Mucosa of gallbladder (tissue), 1 donor: ENCODE measurements at places on chromosomes 5 and 9. TPM values are rescaled to one million over a fixed set of nuclear protein-coding genes. Genes with fewer than 3 reads are reported as not detected.
A peak's percentile ranks its signal among the peaks of the same experiment; 100 is the strongest.

DNA sequence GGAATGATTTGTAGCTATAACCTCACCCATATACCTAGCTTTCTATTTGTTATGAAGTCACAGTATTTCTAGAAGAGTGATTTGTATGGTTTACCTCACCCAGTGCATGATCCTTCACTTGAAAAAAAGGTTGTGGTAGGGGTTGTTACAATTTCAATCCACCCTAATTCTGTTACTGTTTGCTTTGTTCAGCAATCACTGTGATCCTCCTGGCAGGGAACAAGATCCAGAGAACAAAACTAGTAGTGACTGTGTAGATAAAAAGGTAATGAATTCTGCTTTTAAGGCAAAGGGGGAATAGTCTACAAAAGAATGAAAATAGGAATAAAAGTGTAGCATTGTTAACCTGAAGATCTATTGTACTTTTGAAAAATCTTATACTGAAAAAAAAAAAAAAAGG is 191.3 kb upstream of the SH3GL2 start:
- DNase-seq, result no peak

- DNase-seq, result no peak
These were observed 2.3 kb upstream of the PTPDC1 start for GRCh38 chr9:94081864-94082463.

DNA sequence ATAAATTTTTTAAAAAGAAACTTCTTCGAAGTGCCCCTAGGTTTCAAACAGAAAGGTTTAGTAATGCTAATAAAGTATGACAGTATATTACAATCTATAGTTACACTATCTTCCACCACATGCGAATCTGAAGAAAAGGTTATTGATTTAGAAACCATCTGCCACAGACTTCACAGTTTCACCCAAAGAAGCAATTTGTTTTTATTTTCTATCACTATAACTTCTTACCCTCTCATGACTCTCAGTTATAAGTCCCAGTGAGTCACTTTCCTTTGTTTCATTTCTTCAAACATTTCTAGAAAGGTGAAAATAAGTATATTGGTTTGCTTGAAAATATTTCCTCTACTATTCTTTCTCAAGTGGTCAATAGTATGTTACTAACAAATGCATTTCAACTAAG is 93.6 kb downstream of the MCTP1 start:
- no peak for DNase-seq

DNA sequence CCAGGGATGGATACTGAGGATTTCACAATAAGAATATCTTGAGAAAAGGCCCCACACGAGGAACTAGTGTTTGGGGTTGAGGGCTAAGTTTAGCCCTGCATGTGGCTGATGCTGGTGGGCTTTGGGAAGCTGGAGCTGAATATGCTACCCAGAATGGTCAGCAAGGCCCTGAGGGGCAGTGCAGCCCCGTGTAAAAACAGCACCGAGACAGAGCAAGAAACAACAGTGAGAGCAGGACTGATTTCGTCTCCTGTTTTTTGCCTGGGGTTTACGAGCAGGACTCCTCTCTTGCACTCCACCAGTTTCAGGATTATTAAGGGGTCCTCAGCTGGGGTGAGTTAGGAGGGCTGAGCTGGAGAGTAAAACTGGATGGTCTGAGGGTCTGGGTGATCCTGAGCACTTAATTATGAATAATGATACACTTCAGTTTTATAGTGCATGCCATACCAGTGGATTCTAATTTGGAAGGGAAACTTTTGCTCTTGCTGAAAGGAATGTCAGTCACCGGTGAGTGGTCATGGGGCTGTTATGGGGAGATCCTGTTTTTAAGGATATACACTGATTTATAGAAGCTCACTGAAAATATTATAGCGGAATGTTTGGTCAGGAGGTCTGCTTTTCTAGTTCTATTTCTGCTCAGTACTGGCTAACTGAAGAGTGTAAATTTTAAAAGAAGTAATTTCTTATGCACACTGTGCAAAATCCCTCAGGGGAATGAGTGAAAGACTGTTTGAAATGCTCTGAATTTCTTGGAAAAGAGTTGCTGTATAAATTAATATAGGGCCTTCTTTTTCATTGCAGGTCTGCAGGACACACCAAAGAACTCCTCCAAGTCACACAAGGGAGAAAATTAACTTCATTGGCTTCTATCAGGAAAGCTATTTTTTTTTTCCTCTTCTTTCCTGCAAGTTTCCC is 42.7 kb upstream of the NFIB start:
- DNase-seq, result no peak

- peak; percentile 11 for DNase-seq
These were observed 170.0 kb downstream of the NTRK2 start for GRCh38 chr9:84839541-84839940.

- no peak for DNase-seq
These were observed 152.2 kb downstream of the CAVIN4 start for GRCh38 chr9:100730086-100730485.

DNA sequence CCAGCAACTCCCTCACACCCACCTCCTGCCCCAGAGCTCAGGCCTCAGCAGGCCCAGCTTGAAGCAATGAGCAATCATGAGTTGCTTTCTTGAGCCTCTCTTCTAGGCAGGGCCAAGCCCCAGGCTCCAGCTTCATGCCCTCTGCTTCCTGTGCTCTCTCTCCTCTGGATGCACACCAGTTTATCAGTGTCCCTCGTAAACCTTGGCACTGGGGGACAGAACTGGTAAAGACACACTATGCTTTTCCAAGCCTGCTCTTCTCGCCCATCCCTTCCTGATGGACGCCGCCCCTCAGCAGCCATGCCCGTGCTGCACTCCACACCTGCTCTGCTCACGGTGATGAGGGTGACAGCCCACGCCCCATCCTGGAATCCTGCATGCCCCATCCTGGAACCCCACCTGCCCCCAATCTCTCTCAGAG is 49.4 kb upstream of the ORM1 start:
- no peak for DNase-seq

DNA sequence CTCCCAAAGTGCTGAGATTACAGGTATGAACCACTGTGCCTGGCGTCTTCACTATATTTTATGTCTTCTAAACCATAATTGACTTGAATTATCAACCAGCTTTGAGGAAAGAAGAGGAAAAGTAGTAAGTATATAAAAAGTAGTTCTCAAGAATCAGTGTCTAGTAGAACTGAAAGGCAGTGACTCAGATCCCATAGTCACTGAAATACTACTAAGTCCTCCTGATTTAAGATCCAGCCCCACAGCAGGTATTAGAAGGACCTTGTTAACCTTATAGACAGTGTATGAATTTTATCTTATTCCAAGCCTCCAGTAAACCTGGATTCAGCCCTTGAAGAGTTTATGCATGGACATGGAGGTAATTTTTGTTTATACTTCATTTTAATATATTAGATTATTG is 31.5 kb downstream of the LNPEP start:
- no peak for DNase-seq

- DNase-seq, result no peak
These were observed 32.8 kb upstream of the UBAC1 start for GRCh38 chr9:135993765-135994500.

DNA sequence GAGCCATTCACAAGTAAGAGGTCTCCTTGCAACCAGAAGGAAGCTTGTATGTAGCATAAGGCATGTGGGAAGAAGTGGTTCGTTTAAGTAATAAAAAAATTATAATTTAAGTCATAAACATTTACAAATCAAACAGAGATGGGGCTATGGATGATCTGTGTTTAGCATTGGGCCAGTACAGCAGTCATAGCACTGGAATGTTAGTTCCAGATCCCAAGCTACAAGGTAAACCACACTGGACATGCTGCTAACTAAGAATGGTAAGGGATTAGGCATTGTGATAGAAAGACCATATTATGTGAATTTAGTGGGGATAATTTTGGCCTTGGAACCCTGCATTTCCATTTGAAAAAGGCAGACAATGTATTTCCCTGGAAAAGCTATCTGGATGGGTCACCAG is 170.4 kb upstream of the KCNN2 start:
- DNase-seq, result no peak

DNA sequence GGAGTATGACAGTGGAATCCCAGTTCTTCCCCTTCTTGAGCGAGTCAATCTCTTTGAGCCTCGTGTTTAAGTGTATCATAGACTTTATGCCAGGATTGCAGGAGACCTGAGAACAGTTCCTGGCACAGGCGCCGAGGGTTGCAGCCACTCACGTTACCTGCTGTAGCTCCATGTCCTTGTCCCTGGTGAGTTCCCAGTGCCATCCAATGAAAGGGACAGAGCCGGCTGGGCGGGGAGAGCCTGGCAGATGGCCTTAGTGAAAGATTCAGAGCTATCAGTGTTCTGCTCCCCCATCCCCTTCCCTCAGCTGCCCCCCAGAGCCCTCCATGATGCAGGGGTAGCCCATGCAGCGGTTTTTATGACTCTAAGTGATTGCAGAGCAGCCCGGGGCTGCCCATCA is 554.0 kb downstream of the BNC2 start:
- no peak for DNase-seq

DNA sequence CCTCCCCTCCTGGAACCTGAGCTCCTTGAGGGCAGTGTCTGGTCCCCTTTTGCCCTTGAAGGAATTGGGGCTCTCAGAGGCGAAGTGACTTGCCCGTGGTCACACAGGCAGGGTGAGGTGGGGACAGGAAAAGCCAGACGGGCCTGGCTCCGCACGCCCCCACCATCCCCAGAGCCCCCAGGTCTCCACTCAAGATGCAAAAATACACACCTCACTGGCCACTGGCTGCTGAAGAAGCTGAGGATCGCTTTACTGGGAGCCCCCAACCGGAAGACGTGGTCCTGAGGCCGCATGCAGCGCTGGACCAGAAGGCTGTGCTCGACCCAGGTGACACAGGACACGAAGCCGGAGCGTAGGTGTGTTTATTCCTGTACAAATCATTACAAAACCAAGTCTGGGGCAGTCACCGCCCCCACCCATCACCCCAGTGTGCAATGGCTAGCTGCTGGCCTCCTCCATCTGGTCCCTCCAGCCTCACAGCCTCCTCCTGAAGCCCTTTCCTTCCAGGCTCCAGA is 7.6 kb upstream of the AK1 start:
- no peak for DNase-seq

DNA sequence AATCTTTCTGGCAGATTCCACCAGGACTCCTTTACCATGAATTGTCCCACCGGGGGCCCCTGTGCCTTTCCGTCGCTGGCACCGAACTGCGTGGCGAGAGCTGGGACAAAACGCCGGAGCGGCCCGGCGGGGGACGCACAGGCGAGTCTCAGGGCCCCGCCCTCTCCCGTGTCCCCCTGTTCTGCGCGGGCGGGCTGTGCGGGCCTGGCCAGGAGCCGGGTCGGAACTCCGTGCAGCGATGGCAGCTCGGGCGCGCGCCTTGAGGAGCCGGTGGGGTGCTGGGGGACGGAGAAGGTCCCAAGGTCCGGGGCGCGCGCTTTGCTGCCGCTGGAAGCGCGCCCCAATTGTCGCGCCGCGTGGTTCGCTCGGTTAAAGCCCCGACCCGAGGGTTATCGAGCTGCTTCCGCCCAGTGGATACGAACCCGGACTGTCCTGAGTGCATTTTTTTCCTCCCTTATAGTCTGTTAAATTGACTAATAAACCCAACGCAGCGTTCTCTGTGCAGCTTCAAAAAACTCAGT is 125.3 kb downstream of the TMEM174 start:
- no peak for DNase-seq

- DNase-seq, result no peak
These were observed 123.6 kb downstream of the SAXO1 start for GRCh38 chr9:18909140-18910018.

- DNase-seq, result no peak
These were observed 10.7 kb upstream of the COL5A1 start for GRCh38 chr9:134630861-134631260.

DNA sequence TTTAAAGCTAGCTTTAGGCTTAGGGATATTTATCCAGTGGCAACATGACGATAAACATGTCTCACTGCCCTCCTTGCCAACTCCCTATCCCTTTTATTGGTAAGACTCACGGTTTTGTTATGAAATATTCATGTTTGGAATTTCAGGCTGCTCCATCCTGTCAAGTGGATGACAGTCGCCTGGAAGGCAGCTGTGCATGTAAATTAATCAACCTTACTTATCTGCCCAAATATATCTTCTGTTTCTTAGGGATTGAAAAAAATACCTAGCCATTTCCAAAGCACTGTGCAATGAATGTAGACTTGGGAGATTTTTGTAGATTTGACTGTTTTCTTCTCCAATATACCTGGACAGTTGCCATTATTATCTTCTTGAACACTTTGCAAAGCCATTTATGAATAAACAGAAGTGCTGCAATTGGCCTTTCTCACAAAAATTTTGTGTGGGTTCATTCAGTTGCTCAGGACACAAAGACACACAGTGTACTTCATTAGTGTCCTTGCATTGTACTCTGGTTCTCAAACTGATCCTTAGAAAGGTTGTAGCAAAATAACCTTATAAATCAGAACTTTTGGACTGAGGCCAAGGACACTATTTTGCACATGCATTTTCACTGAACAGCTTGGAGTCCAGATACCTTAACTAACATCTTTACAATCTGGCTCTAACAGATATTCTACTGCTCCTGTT is 889.4 kb upstream of the SEMA6A start:
- DNase-seq, result no peak

GRCh38 chr5:24353016-24353415 is 291.8 kb downstream of the CDH10 start:
- no peak for DNase-seq

DNA sequence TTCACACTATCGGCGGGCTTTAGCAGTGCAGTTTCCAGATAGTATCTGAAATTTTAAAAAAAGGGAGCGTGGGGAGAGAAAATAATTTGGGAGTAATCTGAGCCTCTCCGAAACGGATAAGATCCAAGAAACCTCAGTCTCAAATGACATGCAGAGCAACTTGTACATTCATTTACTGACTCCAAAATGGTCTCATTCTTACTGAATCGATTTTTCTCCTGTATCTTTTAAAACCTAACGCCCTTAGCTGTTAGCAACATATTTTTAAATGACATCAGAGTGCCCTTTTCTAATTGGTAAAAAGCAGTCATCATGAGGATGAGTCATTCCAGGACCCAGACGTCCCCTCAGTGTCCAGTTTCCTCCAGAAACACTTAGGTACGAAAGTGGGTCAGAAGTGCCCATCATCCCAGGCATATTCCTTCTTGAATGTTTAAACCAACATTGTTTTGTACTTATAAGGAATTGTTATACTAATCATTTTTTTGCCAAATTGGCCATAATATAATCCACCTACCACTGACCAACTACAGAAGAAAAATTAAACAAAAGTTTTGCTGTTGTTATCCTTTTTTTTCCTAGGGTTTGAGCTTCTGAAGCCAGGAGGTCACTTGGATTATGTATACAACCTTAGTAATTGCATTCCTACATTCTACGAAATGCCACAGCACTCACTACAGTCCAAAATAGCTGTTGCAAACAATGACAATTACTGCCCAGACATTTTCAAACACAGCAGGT is 354.4 kb downstream of the ADAMTS6 start:
- no peak for DNase-seq

DNA sequence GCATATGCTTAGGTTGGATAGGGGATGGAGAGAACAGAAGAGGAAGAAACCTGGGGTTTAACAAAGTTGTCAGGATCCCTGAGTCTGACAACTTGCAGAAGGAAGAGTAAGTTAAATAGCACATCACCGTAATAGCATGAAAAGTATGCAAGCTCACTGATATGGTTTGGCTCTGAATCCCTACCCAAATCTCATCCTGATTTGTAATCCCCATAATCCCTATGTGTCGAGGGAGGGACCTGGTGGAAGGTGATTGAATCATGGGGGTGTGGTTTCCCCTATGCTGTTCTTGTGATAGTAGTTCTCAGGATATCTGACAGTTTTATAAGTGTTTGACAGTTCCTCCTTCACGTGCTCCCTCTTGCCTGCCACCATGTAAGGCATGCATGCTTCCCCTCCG is 193.3 kb downstream of the PSAT1 start:
- no peak for DNase-seq

The GPX8 gene
- total RNA-seq, result 26.8 TPM

The LEAP2 gene
- 42.4 TPM for total RNA-seq

The SIMC1 gene
- 23.3 TPM for total RNA-seq

The HRCT1 gene
- total RNA-seq, result 2.0 TPM

The ADAMTS6 gene
- 19.0 TPM for total RNA-seq

The SARDH gene
- total RNA-seq, result 2.8 TPM

The PCDHA12 gene
- total RNA-seq, result 10.0 TPM

The PPP2R2B gene
- total RNA-seq, result 2.6 TPM
